ENCODE measurements at places on chromosomes 2 and 18.

DNA sequence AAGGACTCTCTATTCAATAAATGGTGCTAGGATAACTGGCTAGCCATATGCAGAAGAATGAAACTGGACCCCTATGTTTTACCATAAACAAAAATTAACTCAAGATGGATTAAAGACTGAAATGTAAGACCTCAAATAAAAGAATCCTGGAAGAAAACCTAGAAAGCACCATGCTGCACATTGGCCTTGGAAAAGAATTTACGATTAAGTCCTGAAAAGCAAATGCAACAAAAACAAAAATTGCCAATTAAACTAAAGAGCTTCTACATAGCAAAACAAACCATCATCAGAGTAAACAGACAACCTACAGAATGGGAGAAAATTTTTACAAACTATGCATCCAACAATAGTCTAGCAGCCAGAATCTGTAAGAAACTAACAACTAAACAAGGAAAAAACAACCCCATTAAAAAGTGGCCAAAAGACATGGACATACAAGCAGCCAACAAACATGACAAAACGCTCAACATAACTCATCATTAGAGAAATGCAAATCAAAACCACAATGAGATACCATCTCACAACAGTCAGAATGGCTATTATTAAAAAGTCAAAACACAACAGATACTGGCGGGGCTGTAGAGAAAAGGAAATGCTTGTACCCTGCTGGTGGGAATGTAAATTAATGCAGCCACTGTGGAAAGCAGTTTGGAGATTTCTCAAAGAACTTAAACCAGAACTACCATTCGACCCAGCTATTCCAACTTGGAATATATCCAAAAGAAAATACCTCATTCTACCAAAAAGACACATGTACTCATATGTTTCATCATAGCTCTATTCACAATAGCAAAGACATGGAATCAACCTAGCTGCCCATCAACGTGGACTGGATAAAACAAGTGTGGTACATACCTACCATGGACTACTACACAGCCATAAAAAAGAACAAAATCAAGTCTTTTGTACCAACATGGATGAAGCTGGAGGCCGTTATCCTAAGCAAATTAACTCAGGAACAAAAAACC is 30.6 kb downstream of the SEPTIN10 start:
- no peak for DNase-seq

DNA sequence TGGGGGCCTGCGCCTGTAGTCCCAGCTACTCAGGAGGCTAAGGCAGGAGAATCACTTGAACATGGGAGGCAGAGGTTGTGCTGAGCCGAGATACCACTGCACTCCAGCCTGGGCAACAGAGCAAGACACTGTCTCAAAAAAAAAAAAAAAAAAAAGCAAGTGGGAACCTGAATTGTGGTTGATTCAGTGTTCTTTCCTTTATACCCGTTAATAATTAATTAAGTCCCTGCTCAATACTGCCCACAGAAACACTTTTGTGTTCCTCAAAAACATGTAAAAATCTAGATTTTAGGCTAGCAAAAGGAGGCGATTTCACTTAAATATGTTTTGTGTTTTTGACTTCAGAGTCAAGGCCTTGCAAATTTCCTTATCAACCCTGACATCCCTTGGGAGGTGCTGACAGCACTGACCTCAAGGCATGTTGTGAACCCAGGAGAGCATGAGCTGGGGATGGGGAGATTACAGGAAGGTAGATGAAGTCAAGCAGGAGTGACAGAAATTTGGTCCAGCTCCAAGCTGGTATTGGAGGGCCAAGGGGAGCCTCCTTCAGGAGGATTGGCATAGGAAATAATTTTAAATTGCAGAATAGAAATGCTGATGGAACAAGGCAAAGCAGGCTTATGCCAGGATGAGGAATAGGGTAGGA is 89.0 kb upstream of the PNPT1 start:
- no peak for DNase-seq

DNA sequence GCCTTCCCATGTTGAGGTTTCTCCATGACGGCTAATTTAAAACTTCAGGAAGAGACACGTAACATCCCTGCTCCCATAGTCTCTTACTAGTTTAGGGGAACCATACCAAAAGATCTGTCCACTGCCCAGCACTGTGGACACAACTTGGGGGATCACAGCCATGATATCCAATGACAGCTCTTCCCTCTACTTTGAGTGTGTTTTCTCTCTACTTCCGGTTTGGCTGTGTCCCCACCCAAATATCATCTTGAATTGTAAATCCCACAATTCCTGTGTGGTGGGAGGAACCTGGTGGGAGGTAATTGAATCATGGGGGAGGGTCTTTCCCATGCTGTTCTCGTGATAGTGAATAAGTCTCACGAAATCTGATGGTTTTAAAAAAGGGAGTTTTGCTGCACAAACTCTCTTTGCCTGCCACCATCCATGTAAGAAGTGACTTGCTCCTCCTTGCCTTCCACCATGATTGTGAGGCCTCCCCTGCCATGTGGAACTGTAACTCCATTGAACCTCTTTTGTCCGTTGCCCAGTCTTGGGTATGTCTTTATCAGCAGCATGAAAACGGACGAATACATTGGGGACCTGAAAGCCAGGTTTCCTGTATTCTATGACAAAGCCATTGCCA is 1.6 kb upstream of the MGAT4A start:
- DNase-seq, result no peak

DNA sequence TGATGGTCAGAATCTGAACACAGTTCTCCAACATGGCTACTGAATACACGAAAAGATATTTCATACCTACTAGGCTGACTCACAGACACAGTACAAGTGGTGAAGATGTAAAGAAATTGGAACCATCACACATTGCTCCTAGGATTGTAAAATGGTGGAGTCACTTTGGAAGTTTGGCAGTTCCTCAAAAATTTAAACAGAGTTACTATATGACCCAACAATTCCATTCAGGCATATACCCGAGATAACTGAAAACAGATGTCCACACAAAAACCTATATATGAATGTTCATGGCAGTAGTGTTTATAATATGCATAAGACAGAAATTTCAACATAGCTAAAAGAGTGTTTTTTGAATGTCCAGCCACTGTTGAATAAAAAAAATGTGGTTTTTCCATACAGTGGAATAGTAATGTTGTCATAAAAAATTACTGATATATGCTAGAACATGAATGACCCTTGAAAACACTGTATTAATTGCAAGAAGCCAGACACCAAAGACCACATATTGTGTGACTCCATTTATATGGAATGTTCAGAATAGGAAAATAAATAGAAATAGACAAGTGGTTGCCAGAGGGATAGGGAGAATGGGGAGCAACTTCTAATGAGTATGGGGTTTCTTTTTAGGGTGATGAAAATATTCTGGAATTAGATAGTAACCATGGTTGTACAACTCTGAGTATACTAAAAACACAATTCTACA is 10.1 kb downstream of the RMP24 start:
- no peak for DNase-seq

DNA sequence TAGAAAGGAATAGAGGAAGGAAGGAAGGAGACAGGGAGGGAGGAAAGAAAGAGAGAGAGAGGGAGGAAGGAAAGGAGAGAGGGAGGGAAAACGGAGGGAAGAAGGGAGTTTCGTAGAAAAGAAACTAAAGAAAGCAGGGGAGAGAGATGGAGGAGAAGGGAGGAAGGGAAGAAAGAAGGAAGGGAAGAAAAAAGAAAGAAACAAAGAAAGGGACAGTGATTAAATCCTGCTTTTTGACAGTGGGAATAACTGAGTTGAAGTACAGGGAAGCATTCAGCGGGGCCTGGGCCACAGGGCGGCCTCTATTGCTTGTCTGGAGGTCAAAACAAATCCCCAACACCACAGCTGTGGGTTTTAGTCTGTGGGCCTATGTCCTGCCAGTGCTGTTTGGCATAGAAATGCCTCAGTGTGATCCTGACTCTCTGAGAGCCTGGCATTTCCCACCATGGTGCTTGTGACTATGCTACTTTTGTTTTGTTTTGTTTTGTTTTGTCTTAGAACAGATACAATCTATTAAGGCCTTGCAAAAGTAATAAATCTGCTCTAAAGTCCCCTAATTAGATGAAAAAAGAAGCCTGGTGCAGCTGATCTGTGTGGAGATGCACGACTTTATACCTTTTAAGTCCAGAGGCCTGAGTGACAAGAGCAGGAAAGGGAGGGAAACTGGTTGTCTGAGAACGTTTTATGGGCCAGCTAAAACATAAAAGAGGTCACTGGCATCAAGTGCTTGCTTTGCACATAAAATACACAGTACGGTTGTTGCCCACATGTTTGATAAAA is 40.0 kb downstream of the IL1RL2 start:
- DNase-seq, result no peak

DNA sequence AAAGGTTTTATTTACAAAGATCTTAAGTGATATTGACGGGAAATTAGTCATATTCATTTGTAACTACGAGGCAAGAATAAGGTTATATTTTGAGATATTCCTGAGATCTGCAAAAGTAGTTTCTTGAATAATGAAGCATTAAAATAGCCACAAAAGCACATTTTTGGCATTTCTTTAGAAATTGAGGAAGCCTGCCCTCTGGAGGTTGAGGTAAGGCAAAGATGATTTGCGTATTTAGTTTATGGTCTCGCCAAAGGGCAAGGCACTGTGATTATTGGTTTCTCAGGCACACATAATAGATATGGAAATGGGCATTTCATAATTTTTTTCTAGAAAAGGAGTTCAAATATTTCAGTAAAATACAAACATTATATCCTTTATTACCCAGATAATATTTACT is 143.7 kb upstream of the RPRM start:
- no peak for DNase-seq

- no peak for DNase-seq
Observed at GRCh38 chr2:6065703-6066102, 373.5 kb downstream of the SOX11 start.

- DNase-seq, result no peak
Observed at GRCh38 chr18:13530879-13531387, 195.4 kb downstream of the FAM210A start.

DNA sequence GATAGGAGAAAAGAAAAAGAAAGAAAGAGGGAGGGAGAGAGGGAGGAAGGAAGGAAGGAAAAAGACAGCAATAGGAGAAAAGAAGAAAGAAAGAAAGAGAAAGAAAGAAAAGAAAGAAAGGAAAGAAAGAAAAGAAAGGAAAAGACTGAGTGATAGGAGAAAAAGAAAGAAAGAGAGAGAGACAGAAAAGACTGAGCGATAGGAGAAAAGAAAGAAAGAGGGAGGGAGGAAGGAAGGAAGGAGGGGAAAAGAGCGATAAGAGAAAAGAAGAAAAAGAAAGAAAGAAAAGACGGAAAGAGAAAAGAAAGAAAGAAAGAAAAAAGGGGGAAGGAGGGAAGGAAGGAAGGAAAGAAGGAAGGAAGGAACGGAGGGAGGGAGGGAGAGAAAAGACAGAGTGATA is 216.7 kb downstream of the DOK6 start:
- no peak for DNase-seq

GRCh38 chr2:173734797-173735196 is 230.4 kb downstream of the SP3 start:
- no peak for DNase-seq

GRCh38 chr18:67581178-67581577 is 64.7 kb upstream of the DSEL start:
- no peak for DNase-seq

GRCh38 chr2:240916571-240917008 is 10.5 kb downstream of the CROCC2 start:
- no peak for DNase-seq

GRCh38 chr2:96470109-96470508 is 35.0 kb downstream of the NEURL3 start:
- DNase-seq, result no peak

- DNase-seq, result no peak
Observed at GRCh38 chr2:212022966-212023365, 515.6 kb downstream of the ERBB4 start.

DNA sequence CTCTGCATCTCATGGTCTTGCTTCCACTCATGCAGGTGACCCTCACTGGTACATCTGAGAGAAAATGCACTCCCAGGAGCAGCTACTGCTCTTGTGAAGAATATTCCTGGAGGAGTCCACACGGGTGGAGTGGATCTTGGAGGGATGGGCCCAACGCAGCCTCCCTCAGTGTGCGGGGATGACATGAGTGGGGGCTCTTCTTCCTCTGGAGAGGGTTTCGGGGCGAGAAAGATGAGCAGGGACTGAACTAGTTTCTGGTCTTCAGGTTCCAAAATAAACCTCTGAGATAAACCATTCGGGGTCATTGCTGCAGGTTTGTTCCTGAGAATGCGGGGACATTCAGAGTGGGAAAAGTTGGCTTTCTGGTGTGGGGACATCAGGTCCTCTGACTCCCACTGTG is 39.1 kb downstream of the COPS8 start:
- no peak for DNase-seq

DNA sequence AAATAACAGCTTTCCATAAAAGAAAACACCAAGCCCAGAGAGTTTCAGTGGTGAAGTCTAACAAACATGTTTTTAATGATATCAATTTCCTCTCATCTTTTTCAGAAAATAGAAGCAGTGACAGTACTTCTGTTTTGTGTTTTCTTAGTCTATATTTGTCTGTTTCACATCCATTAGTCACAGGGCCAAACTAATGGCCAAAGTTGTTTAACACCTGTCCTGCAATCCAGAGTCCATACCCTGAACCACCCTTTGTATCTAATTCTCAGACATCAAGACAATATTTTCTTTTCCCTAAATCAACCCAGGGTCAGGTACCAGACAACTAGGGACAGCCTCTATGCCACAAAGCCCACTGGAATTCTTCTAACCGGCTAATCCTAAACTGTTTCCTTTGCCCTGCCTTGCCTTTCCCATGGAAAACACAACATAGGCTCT is 25.9 kb downstream of the TMSB10 start:
- no peak for DNase-seq

GRCh38 chr2:105373895-105374401 is 24.9 kb downstream of the FHL2 start:
- DNase-seq, result no peak

DNA sequence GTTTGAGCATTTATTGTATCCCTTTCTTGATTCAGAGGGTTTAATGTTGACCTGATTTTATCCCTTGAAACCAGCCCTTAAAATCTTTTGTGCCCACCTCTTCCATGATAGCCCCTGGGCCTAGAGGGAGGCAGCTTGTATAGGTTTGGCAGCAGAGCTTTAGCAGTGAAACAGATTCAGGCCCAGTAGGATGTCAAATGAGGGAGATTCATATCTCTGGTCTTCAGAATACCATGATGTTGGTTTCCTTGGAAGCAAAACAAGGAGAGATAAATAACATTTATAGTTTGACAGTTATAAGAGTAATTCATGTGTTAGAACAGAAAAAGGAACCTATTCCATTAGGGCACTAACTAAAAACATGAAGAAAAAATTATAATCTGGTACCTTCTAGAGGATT is 649.2 kb downstream of the METTL4 start:
- DNase-seq, result no peak

- peak; percentile 81 for DNase-seq
Observed at GRCh38 chr2:96507957-96508520, 2.9 kb upstream of the NEURL3 start.

- no peak for DNase-seq
Observed at GRCh38 chr18:48929941-48930713, 20.6 kb downstream of the SMAD7 start.

GRCh38 chr2:19899985-19900930 is 1.5 kb downstream of the TTC32 start:
- no peak for DNase-seq

- DNase-seq, result no peak
Observed at GRCh38 chr18:45962461-45962860, 4.7 kb downstream of the EPG5 start.

Data from activated T-helper 1 cell treated with anti-CD3 and anti-CD28 coated beads, Interleukin-2, amount 50 U/mL, for 16 hours (primary cell).